ENCODE measurements at places on chromosomes 4 and X. TPM values are rescaled to one million over a fixed set of nuclear protein-coding genes. Genes with fewer than 3 reads are reported as not detected.

GRCh38 chr4:68951078-68951805, at the start of gene UGT2A3:
Gene UGT2A3 (minus strand): TSS chr4:68951804. CDS start chr4:68951760, 44 bp downstream.
- no peak within 1 kb of the TSS for H3K4me3 ChIP-seq
- H3K36me3 ChIP-seq = no peaks in the 10 kb centered on the region
- no peaks in the 10 kb centered on the region for H3K4me1 ChIP-seq
- no peak within 1 kb of the TSS for H3K27ac ChIP-seq
- H3K27me3 ChIP-seq = no peaks in the 10 kb centered on the region

GRCh38 chrX:19212037-19212436, 89.8 kb upstream of the ADGRG2 start:
- H3K27me3 ChIP-seq = peaks cover 5% of the 10 kb centered on the region
- DNase-seq = no peak
- no peaks in the 10 kb centered on the region for H3K36me3 ChIP-seq
- H3K4me1 ChIP-seq = peaks cover 7% of the 10 kb centered on the region

GRCh38 chr4:140996766-140997165, 136.5 kb downstream of the RNF150 start:
- no peak overlapping the region for H3K4me3 ChIP-seq
- no peaks in the 10 kb centered on the region for H3K27me3 ChIP-seq
- H3K27ac ChIP-seq = no peak overlapping the region
- H3K36me3 ChIP-seq = no peaks in the 10 kb centered on the region
- no peaks in the 10 kb centered on the region for H3K4me1 ChIP-seq
- DNase-seq = no peak

- no peak overlapping the region for H3K4me3 ChIP-seq
- DNase-seq = no peak
- H3K4me1 ChIP-seq = peaks cover 50% of the 10 kb centered on the region
- no peak overlapping the region for H3K27ac ChIP-seq
- H3K36me3 ChIP-seq = peaks cover 18% of the 10 kb centered on the region
Observed at GRCh38 chr4:27007507-27007906, 146.9 kb downstream of the STIM2 start.

- peaks cover 9% of the 10 kb centered on the region for H3K36me3 ChIP-seq
- H3K27me3 ChIP-seq = no peaks in the 10 kb centered on the region
- no peak overlapping the region for H3K27ac ChIP-seq
- H3K4me1 ChIP-seq = no peaks in the 10 kb centered on the region
- H3K4me3 ChIP-seq = no peak overlapping the region
- DNase-seq = no peak
Observed at GRCh38 chr4:119523399-119523798, 105.2 kb downstream of the PDE5A start.

- no peak overlapping the region for H3K27ac ChIP-seq
- no peak overlapping the region for H3K4me3 ChIP-seq
- H3K27me3 ChIP-seq = no peaks in the 10 kb centered on the region
- no peaks in the 10 kb centered on the region for H3K4me1 ChIP-seq
- DNase-seq = no peak
- H3K36me3 ChIP-seq = no peaks in the 10 kb centered on the region
Observed at GRCh38 chr4:52102587-52102986, 51.5 kb downstream of the SPATA18 start.

- no peak for DNase-seq
- no peaks in the 10 kb centered on the region for H3K36me3 ChIP-seq
- no peak overlapping the region for H3K27ac ChIP-seq
- H3K27me3 ChIP-seq = no peaks in the 10 kb centered on the region
- H3K4me3 ChIP-seq = no peak overlapping the region
- H3K4me1 ChIP-seq = no peaks in the 10 kb centered on the region
Observed at GRCh38 chrX:29858714-29859113, 356.6 kb upstream of the MAGEB2 start.

GRCh38 chr4:94669672-94670664, 87.8 kb upstream of the BMPR1B start:
- DNase-seq = no peak
- no peaks in the 10 kb centered on the region for H3K4me1 ChIP-seq
- no peaks in the 10 kb centered on the region for H3K27me3 ChIP-seq
- H3K36me3 ChIP-seq = no peaks in the 10 kb centered on the region
- H3K4me3 ChIP-seq = no peak overlapping the region

PRRG3 gene
- total RNA-seq = not detected

VSIG1 gene
- total RNA-seq = 0.61 TPM

HOPX gene
- total RNA-seq = 55.8 TPM

RAB41 gene
- not detected for total RNA-seq

Measured in activated CD8-positive, alpha-beta T cell treated with anti-CD3 and anti-CD28 coated beads for 36 hours (primary cell).